ENCODE measurements at places on chromosomes 7 and 10.

- DNase-seq, result no peak
Measured at GRCh38 chr7:117769085-117769484, 104.2 kb downstream of the CTTNBP2 start.

DNA sequence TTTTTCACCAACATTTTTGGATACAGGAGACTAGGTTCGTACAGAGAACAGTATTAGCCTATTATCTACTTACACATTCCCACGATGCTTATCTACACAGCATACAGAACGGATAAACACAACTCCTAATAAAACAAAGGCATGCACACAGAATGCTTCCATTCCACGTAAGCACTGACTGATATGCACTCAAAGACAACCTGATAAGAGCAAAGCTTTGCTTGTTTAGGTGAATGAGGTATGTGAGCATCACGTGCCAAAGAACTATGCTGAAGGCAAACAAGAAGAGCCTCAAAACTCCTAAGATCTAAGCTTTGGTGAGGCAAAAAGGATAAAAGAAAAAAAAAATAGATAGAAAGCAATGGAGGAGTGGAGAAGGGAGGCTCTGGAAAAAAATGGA is 413.5 kb upstream of the LRRN3 start:
- DNase-seq, result no peak

GRCh38 chr7:82441669-82442478 is 1.7 kb downstream of the CACNA2D1 start:
- no peak for DNase-seq

DNA sequence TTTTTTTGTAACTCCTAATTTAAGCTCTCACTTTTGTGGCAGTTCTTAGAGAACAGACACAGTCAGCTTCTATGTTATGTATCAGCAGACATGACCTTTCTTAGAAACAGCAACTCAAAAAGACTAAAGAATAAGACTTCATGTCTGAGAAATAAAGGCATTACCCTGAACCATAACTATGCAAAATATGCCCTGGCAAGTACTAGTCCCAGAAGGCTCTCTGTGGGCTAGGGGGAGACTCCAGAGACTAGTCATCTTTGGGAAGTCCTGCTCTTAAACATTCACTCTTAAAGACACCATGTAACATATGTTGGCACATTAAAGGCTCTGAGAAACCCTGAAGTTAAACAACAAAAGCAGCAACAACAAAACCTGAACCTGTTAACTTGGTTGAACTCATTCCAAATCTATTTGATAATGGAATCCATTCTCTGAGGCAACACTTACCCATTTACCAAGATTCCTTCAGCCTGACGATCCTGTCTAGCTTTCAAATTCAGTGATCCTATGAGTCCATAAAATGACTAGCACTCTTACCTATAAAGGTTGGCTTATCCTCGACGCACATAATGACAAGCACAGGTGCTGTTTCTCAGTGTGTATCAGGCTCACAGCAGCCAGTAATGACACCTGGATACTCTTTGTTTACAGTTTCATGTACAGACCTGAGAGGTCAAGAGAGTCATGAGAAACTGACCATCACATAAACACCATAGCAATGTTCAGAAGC is 62.3 kb downstream of the OSBPL3 start:
- no peak for DNase-seq

DNA sequence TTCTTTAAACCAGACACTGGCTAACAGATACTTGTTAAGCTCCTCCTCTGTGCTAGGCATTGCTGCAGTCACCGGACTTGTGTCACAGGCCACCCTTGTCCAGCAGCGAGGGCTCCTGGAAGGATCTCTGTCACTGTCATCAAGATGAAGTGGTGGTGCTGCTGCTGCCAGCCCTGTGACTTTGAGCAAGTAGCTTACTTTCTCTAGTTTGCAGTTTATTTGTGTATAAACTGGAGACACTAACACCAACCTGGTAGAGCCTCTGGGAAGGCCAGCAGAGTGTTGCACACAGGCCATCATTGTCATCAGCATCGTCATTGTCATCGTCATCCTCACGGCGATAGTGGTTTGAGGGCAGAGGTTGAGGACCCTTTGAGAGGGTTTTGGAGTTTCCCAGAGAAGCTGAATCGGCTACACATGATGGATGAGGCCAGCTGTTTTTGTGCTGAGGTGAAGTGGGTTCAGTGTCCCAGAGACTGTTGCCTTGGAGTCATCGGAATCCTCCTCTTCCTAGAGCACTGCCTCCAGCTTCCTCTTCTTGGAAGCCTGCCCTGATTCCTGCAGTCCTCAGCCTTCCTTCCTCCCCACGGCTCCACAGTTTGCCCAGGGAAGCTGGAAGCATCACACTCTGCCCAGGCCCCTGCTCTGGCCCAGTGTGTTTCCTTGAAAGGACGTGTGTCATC is 128.4 kb downstream of the GRK5 start:
- DNase-seq, result peak; percentile 41

- no peak for DNase-seq
Measured at GRCh38 chr10:62589689-62590088, 214.8 kb upstream of the ADO start.

GRCh38 chr10:108688314-108688713 is 1235.0 kb downstream of the XPNPEP1 start:
- DNase-seq, result no peak

DNA sequence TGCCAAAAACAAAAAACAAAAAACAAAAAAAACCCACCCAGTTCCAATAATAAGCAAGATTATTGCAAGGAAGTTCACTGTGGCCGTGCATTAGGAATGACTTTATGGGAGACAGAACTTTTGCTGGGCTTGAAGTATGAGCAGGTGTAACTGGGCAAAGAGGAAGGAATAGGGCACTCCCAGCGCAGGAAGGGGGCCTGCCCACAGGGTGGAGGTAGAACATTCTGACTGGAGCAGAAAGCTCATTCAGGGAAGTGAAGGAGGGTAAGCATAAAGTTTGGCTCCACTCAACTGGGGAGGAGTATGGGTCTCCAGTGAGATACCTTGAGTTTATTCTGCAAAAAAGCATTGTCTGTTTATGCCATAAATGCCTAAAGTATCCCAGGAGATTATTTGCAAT is 42.1 kb upstream of the WIPF3 start:
- DNase-seq, result no peak

GRCh38 chr10:8586504-8586903 is 532.0 kb downstream of the GATA3 start:
- DNase-seq, result no peak
